ENCODE measurements at places on chromosomes 3 and 15.

DNA sequence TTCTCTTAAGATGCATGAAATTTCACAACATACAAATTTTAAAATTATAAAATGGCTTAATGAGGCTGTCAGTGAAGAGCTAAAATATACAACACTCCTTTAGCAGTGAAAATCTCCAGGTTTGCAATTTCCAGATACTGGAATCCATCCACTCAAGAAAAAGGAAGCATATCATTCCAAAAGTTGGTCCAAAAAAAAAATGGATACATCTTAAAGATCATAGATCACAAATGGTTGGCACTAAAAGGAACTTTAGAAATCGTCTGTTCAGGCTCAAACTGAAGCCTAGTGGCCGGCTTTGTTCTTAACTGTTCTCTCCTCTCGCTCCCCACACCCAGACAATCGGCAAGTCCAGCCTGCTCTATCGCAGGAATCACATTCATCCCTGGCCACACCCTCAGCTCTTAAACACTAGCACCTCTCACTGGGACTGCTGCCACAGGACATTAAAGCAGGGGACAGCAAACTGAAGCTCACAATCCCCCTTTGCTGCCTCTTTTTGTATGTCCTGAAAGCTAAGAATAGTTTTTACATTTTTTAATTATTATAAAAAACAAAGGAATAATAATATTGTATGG lies 130.3 kb upstream of the CDIN1 start:
- DNase-seq, result no peak

DNA sequence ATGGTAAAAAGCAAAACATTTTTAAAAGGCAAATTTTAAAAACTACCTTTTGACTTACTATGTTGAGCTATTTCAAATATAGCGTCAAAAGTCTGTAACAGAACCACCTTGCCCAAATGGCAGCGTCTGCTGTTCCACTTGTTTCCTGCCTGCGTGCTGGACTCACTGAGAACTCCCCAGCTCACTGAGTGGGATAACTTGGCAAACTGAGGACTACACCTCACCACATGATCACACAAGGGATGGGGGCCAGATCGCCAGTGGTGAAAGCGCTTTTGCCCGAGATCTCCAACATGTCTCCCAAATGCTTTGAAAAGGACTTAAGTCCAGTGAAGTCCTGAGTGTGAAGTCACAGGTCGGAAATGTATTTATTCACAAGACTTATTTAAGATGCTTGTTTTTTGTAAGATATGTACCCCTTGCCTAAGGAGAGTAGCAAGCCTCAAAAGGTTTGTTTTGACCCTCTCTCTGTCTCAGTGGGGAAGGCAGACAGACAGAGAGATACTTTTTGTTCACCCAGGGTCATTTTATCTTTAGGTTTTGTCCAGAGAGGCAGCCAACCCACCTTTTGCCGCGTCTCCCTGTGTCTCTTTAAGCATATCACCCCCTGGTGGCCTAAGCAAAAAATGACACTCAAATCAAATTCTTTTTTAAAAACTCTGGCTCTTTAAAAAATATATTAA lies 192.6 kb downstream of the PDZRN3 start:
- peak; percentile 15 for DNase-seq

DNA sequence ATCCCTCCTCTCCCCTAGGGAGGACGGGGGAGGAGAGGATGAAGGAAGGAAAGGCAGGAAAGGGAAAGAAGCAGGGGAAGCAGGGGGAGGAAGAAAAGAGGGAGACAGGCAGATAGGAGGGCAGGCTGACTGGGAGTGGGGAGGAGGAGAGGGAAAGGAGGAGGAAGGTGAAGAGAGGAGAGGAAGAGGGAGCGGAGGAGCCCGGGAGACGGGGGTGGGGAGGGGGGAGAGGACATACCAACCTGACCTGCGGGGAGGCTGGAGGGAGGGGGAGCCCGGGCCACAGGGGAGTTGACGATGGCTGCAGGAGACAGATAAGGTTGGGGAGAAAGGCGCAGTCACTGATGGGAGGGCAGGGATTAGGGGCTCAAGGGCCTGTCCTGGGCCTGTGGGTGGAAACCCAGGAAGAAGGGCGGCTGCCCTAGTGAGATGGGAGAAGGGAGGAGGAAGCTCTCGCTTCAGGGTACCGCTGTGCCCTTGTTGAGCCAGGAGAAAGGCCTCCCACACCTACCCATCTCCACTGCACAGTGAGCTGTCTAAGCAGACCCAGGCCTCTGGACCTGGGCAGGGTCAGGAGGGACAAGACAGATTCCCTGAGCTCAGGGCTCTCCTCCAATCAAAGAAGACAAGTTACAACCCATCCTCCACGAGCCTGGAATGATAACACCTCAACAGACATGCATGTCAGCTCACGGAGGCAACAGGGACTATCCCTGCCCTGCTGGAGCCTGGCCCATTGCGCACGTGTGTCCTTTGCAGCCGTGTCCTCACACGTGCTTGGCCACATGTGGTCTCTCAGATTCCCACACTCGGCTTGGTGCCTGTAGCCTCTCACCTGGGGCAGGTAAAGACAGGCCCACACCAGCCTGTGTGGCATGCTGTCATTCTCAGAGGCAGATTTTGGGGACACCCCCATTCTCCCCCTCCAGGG lies 27.9 kb downstream of the C3orf18 start:
- no peak for DNase-seq

DNA sequence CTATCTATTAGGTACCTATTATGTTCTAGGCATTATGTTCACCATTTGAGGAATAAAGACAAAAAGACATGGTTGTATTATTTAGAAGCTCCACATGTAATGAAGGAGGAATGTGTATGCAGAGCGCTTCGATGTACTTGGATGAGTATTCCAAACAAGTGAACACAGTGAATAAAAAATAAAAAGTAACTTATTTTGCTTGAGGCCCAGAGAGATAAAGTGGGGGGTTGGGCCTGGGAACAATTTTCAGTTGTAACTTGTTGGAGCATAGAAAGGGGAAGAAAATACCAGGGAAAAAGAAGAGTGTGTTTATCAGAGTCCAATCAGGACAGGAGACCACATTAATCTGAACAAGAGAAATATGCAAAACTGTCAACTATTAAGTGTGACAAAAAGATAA lies 445.7 kb upstream of the BCHE start:
- DNase-seq, result no peak

GRCh38 chr3:3113042-3113709 lies 3.0 kb upstream of the IL5RA start:
- no peak for DNase-seq

DNA sequence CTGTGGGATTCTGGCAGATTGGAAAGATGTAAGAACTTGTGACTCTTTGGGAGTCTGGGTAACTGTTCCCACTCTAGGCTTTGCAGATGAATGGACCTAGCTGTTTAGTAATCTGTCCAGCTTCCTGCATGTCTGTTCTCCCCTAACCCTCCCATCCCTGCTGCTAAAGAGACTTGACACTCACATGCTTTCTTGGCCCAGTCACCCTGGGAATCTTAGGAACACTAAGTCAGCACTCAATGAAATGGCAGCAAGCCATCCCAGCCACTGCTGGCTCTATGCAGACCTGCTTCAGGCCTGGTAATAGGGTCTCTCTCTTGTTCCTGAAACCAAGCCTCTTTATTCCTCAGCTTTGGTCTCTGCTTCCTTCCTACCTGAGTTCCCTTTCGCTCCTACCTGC lies 63.7 kb upstream of the THSD4 start:
- DNase-seq, result no peak

DNA sequence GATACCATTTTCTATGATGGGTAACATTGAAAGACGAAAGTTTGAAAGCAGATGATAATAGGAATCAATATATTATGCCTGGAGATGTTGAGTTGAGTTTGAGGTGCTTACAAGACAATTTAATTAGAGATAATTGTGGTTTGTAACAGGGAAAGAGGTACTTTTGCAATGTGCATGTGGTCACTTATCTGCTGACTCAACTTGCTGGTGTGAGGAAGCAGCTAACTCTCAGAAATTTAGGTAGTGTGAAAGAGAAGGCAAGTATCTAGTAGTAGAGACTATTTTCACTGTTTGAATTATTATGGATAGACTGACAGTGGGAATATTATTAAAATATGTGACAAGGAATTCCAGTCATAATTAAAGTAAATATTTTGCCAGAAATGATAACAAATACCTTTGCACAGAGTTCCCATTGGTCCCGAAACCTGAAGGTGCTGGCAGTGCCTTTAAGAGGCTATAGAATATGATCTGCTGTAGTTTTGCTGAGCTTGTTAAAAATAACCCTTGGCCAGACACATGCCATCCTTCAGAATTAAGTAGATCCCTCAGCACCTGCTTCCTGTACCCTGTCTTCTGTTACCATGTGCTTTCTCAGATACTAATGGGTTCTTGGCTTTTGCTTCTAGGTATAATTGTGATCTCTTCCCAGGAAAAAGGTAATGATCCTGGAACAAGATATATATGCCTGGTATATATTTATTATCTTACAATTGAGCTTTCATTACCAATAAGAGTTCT lies 315.9 kb downstream of the BCHE start:
- DNase-seq, result no peak

- no peak for DNase-seq
Observed at GRCh38 chr15:78626381-78626995, 5.7 kb upstream of the CHRNA3 start.

GRCh38 chr3:132009241-132009640 lies 25.6 kb downstream of the CPNE4 start:
- DNase-seq, result no peak

- DNase-seq, result peak; percentile 49
Observed at GRCh38 chr3:13045904-13046568, 27.2 kb downstream of the IQSEC1 start.

- no peak for DNase-seq
Observed at GRCh38 chr15:101425787-101426365, 63.6 kb downstream of the PCSK6 start.

DNA sequence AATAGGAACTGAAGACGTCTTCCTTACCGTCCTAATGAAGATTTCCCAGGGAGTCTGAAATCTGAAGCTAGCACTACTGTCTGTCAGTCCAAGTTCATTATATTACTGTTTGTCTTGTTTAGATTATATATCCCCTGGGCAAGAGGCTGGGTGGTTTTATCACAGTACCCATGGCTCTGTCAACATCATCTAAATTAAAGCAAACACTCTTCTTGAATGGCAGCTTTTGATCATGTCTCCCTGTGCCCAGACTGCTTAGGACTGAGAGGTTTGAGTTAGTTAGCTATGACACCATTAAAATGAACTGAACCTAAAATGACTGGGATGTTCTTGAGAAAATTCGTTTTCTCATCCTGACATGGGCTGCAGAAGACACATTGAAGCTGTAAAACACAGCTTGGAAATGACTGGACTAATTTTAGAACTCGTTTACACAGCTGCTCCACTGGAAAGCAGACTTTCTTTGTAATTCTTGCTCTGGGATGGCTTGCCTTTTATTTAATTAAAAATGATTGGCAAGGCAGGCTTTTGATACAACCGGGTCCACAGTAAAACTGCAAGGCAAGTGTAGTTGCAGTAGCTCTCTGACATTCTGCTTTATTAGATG lies 243.5 kb downstream of the MFSD1 start:
- no peak for DNase-seq

DNA sequence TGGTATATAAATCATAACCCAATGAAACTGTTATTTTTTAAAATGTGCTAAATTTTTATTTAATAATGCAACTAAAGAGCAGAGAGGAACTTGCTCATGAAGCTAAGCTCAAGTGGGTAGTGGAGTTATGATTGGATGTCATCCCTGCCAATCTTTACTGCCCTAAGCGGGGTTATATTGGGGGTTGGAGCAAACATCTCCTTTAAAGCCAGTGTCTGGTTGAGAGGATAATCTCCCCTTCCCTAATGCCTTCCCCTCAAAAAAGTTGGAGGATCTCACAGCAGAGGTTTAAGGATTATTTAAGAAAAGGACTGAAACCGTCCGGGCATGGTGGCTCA lies 32.1 kb upstream of the CLASP2 start:
- no peak for DNase-seq

DNA sequence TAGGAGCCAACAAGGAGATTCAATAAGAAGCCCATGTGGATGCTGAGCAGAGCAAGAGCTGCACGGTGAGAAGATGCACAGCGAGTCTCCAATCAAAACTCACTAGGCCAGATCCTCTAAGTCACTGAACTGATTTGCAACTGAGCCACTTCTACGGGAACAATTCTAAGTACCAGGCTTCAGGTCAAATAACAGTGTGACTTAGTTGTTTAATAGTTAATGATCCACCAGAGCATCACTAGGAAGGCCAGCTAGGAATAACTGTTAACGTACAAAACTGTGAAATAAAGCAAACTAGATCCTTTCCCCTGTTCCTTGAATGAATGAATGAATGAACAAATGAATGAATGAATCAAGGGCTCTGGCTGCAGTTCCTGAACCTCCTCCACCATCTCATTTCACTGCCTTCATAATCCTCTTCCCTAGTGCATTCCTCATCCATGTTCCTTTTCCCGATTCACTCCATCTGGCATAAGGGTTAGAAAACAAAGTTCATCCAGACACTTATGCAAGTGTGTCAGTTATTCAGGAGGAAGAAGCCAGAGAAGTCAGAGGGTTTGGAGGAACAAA lies 59.7 kb downstream of the ATP8B4 start:
- DNase-seq, result no peak

- DNase-seq, result no peak
Observed at GRCh38 chr3:114095796-114096195, 39.3 kb downstream of the QTRT2 start.

DNA sequence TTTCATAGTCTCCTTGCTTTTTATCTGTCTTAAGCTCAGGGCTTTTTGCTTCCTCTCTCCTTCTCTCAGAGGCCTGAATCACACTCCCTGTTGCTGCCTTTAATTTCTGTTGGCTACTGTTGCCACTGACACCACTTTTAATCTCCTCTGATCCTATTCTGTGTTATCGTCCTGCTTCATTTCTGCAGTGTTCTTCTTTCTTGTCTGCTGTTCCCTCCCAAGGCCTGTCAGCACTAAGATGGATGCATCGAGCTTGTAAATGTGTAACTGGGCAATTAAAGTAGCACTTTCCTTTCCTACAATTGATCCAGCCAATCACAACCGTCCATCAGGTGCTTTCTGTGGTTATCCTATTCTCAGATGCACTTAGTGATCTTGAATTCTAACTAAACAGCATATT lies 71.3 kb upstream of the VEPH1 start:
- DNase-seq, result no peak

DNA sequence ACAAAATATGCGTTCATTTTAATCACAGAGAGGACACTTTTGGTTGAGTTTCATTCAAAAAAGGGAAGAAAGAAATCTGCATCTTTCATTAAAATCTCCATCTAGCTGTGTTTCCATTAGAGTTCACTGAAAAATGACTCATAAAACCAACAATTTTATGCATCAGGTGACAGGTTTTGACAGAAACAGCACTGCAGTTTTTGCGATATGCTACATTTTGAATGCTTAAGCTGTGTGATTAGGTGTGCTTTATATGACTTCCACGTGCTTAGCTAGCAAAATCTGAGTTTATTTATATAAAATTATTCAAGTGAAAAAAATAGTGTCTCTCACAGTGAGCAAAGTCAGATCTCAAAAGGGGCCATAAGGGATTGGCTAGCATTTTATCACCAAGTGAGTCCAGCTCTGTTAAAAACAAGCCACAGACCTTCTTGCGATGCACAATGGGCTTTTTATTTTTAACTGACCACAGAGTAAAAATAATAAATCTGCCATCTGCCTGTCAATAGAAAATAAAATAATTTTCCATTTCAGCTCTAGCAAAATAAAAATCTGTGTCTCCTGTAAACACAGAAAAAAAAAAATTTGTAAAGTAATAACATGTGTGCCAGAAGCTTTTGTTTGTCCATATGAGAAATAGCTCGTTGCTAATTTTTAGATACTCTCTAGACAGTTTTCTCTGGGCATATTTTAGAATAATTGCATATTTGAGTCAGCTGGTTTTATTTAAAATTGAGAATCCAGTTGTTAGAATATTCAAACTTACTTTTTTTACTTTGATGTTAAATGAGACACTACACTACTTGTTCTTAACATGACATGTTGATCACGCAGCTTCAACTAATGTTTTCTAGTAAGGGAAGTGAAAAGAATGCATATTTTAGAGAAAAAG lies 409.8 kb downstream of the ROBO2 start:
- no peak for DNase-seq

GRCh38 chr3:181383760-181384159 lies 328.0 kb upstream of the SOX2 start:
- DNase-seq, result no peak

Data from activated CD4-positive, alpha-beta T cell treated with anti-CD3 and anti-CD28 coated beads for 36 hours (primary cell).